ENCODE measurements at places on chromosomes 6 and 20.

- no peak for DNase-seq
Measured at GRCh38 chr6:5059036-5059896, 25.9 kb upstream of the PPP1R3G start.

- DNase-seq: peak; percentile 74
Measured at GRCh38 chr6:13769655-13770053, 44.7 kb downstream of the MCUR1 start.

DNA sequence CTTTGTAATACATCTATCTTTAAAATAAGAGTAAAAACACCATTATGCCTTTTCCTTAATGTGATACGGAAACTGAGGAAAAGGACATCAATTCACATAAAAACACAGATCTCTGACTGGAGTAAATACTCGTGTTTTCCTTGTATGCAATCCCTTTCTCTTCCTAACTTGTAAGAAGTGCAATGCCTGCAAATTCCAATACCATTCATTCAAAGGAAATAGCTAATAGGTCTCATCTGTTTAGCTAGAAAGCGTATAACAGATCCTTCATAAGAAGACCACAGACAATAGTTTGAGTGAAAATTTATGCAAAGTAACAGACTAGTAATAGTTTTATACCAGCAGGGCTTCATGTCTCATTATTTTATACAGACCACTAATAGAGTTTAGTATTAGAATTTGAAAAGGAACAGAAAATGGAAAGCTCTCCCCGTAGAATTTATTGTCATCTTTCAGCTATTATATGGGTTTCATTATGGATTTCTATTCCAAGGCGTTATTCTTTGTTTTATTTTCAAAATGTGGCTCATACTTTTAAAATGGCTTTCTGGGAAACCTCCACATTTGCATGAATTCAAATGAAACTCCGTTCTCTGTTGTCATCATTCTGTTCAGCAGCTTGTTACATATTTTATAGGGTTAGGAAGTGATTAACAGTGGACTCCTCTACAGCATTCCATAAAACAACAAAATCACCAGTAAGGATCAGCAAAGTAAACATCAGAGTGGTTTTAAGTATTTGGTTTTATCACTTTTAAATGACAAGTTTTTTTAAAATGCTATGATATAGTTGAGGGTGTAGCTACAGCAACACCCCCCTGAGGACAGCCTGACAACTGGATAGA, 186.7 kb downstream of the BTBD9 start:
- DNase-seq: no peak

DNA sequence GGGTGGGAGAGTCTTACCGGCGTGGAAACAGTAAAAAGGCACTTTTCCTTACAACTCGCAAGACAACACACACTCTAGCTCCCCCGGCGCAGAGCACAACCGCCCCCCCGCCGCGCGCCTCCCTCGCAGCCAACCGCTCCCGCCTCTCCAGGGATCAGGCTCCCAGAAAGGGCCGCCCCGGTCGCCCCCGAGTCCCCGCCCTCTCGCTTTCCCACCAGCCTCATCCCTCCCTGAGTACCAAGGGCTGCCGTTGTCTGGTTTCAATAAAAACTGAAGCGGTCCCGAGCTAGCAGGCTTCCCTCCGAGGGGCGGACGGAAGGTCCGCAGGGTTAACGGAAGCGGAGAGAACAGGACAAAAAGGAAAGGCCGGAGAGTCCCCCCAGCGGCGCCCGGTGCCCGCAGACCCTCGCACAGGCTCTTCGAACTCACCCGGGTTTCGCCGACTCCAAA, 804 bp downstream of the ELOVL5 start:
- peak; percentile 71 for DNase-seq

DNA sequence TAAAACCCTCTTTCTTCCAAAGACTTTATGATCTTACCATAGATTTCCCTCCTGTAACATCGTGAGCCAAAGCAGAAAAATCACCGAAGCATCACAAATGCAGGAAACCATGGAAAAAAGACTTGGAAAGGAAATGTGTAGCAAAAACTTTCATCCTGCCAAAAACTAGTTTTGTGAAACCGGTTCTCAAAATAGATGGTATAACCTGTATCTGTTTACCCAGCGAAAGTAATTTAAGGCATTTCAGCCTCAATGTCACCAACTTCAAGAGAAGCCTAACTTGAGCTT, 213.9 kb downstream of the ZNF217 start:
- no peak for DNase-seq

DNA sequence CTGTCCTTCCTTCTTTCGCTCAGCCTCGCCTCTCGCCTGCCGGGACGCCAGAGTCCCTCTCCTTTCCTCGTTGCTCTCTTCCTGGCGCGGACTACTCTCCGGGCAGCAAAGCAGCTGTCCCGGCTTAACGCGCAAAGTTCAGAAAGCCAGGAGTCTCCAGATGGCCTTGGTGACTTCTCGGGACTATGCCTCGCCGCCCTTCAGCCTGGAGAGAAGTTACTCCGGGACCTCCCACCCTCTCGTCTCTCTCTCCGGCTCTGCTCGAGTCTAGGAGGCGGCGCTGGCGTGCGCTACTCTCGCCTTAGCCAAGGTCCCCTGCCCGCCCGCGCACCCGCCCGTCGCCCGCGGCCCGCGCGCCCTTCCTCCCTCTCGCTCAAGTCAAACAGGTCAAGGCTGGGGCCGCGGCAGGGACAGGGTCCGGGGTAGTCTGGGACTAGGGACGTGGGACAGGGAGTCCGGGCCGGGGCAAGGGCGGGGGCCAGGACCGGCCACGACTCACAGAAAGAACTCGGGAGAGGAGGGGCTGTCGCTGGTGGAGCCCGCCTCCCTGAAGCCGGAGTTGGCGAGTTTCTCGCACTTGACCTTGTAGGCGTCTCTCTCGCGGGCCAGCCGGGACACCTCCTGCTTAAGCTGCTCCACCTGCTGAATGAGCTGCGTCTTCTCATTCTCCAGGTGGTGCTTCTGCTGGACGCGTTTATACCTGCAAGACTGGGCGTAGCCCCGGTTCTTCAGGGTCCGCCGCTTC, 1.5 kb downstream of the MAFB start:
- DNase-seq: peak; percentile 73

- DNase-seq: no peak
Measured at GRCh38 chr6:128346569-128346968, 173.8 kb downstream of the PTPRK start.

DNA sequence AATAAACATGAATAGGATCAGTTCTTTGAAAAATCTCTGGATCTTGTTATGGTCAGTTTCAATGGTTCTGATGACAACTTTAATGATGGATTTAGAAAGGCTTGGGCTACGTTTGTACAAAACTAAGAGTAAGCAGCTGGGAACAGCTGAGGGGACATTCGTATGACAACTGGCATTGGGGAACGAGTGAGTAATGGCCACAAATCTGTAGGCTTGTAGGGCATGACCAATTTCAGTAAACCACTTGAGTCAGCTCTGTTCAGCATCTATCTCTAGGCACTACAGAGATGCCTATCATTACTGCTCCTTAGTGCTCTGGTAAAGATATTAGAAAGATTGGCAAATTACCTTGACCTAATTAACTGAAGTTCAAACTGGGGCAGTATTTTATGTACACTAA, 1375.6 kb downstream of the EPHA7 start:
- no peak for DNase-seq

GRCh38 chr20:13297147-13297899, 76.2 kb downstream of the ISM1 start:
- no peak for DNase-seq

DNA sequence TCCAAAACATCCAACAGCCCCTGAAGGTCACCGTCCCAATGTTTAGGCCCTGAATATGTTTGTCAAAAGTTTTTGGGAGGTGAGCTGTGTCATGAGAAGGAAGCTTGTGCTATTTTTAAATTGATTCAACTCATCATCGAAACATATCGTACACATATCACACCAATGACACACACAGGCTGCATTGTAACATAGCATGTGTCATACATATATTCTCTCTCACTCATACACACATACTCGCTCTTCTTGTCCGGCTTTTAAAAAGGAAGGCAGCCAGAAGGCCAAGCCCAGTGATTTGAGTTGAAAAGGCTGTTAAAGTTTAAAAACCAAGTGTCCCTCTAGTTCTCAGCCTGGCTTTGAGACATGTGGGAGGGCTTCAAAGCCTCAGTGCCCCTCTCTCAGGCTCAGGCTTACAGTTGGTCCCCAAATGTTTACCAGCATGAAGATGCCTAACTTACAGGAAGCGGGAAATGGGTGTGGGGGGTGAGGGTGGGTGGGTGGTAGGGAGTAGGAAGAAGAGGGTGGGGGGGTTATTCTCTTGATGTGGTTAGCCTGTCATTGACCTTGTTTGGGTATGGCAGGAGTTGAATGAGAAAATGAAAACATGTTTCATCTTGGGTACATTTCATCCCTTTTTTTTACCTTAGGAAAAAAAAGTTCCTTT, 3.3 kb upstream of the PRDM1 start:
- no peak for DNase-seq

- DNase-seq: no peak
Measured at GRCh38 chr6:119444642-119445557, 95.3 kb upstream of the MAN1A1 start.

All from GM23338 (cell line).